ENCODE measurements at places on chromosomes 1 and 21. TPM values are rescaled to one million over a fixed set of nuclear protein-coding genes. Genes with fewer than 3 reads are reported as not detected.
A peak's percentile ranks its signal among the peaks of the same experiment; 100 is the strongest.

The KCNK2 gene
- total RNA-seq: 161 TPM

The PDC gene
- not detected for total RNA-seq

The GNG4 gene
- under 0.01 TPM for total RNA-seq

The LCK gene
- 0.29 TPM for total RNA-seq

The TRIM17 gene
- total RNA-seq: under 0.01 TPM

The ELF3 gene
- under 0.01 TPM for total RNA-seq

The MATN1 gene
- under 0.01 TPM for total RNA-seq

The CHI3L2 gene
- 2.4 TPM for total RNA-seq

The FBLIM1 gene
- 108 TPM for total RNA-seq

The PRKAA2 gene
- total RNA-seq: 0.88 TPM

The PGBD5 gene
- 0.29 TPM for total RNA-seq

GRCh38 chr1:23475134-23475628, 8.8 kb downstream of the ASAP3 start:
- no peaks in the 10 kb centered on the region for H3K36me3 ChIP-seq
- H3K27ac ChIP-seq: peak overlapping the region; percentile 77
- no peaks in the 10 kb centered on the region for H3K27me3 ChIP-seq
- peak overlapping the region; percentile 18 for H3K4me3 ChIP-seq

DNA sequence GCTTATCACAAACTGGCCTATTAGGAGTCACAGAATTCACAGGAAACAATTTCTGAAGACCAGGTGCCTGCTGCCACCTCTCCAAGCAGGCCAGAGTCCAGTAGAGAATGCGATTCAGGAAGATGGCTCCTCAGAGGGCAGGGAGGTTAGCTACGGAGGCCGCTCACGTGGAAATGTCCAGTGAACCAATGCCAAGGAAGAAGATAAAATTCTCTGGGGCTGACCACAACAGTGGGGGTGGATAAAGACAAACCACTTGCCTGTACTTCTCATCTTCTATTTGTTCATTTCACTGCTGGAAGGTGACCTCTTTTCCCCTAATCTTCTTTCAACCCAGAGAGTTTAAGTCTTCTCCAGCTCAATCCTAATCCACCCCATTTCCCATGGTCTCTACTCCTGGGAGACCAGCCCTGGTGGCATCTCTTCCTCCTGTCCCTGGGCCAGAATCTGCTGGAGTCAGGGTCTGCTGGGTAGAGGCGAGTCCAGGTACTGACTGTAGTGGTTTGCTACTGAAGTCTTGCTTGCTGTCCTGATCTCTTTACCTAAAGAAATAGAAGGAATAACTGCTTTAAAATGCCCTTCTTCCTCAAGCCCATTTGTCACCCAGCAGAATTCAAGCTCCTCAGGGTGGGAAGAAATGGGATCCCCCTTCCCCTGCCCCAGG, 3.2 kb downstream of the PSRC1 start:
- peaks cover 18% of the 10 kb centered on the region for H3K36me3 ChIP-seq
- H3K27ac ChIP-seq: no peak overlapping the region
- H3K4me3 ChIP-seq: no peak overlapping the region
- peak; percentile 65 for DNase-seq

- no peak overlapping the region for H3K27ac ChIP-seq
- no peak overlapping the region for H3K4me3 ChIP-seq
- no peaks in the 10 kb centered on the region for H3K36me3 ChIP-seq
- H3K4me1 ChIP-seq: peaks cover 9% of the 10 kb centered on the region
Observed at GRCh38 chr1:225484657-225485214, 56.9 kb upstream of the LBR start.

- H3K27me3 ChIP-seq: peaks cover 1% of the 10 kb centered on the region
- H3K4me3 ChIP-seq: no peak overlapping the region
- H3K27ac ChIP-seq: no peak overlapping the region
- no peaks in the 10 kb centered on the region for H3K36me3 ChIP-seq
- no peak for DNase-seq
- peaks cover 16% of the 10 kb centered on the region for H3K4me1 ChIP-seq
Observed at GRCh38 chr1:206656936-206657335, 21.6 kb downstream of the DYRK3 start.

DNA sequence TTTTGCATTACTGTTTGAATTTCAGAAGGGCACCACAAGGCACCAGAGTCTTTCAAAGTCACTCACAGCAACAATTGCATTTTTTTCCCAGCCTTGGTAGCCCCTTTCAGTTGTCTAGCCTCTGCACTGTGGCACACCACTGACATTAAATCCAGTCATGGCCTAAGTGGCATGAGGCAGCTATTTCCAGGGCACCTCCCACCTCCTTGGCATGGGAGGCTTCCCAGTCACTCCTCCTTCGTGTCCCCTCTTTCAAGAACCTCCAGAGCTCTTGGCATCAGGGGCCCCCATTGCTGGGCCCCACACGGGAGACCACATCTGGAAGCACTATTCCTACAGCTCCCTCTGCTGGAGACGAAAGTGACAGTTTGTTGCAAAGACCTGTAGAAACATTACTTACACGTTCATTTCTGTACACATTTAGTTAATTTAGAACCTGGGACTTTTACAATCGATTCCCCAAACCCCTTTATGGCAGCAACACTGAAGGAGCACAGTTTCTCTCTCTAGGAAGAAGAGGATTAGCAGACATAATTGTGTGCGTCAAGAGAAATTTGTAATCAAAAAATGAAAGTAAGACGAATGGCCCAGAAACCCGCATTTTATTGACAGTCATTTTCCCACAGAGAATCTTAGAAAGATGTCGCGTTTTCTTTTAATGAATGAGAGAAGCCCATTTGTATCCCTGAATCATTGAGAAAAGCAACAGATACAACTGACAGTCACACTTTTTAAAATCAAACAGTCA, 5.7 kb upstream of the CHD5 start:
- no peaks in the 10 kb centered on the region for H3K4me1 ChIP-seq
- H3K27me3 ChIP-seq: peaks cover 11% of the 10 kb centered on the region
- H3K27ac ChIP-seq: no peak overlapping the region
- no peak overlapping the region for H3K4me3 ChIP-seq
- peak; percentile 68 for DNase-seq

DNA sequence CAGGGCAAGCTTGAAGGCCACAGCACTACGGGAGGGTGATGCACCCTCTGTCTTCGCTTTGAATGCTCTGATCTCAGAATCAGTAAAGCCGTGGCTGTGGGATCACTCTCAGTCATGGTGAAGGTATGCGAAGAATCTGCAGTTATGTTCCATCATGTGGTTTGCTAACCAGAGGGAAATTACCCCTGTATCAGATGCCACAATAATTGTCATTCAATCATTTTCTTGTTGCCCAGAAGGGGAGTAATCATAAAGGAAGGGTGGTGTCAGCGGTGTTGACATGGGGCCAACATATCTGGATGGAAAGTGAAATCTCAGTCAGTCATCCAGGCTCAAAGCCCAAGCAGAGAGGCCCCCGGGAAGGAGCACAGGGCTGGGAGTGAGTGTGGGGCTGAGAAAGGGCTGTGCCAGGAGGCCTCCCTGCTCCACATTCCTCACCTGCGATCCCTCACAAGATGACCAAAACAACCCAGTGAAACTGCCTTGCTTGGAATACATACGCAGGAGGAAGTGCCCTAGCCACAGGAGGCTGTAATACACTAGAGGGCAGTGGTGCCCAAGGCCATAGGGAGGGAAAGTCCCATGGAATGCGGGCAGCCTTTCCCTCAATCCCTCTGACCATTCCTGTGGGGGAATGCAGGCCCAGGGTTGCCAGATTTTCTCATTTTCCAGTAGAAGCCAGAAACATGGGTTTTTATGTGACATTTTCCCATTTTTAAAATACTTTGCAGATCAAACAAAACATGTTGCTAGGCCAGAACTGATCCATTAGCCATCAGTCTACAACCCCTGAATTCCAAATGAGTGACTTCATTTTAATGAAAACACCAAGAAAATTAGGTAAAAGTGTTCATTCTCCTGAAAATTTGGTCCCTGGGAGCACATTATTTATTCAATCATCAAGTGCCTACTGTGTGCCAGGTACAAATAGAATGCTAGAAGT, 95.7 kb upstream of the VANGL1 start:
- H3K36me3 ChIP-seq: no peaks in the 10 kb centered on the region
- peak; percentile 84 for DNase-seq
- no peaks in the 10 kb centered on the region for H3K27me3 ChIP-seq
- peak overlapping the region; percentile 94 for H3K27ac ChIP-seq
- H3K4me1 ChIP-seq: peaks cover 30% of the 10 kb centered on the region

GRCh38 chr1:111735858-111736544, 3.2 kb downstream of the INKA2 start:
- DNase-seq: no peak
- H3K27me3 ChIP-seq: no peaks in the 10 kb centered on the region
- H3K36me3 ChIP-seq: peaks cover 3% of the 10 kb centered on the region
- H3K4me1 ChIP-seq: peaks cover 62% of the 10 kb centered on the region
- H3K4me3 ChIP-seq: no peak overlapping the region

DNA sequence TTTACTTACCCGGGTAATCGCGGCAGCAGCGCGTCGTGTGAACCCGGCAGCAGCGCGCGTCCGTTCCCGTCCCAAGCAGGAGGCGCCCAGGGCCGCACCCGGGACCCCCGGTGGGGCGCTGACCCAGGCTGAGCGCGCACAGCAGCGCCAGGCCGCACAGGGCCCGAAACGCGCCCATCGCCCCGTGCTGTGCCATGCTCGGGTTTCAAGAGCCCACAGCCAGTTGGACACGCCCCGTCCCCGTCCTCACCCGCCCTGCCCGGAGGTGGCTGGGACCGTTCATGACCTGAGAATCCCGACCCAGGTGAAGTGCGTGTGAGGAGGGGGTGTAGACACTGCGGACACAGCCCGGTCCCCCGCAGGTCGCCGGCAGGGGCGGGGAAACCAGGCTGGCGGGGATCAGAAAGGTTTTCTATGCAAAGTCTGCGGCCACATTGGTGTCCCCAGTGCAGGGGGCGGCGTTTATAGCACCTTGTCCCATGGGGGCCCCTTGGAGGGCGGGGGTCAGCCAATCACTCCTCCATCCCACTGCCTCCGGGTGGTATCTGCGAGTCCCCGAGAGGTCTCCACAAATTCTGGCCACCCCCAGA, at the start of gene TNFRSF18:
Gene TNFRSF18 (minus strand): TSS at position 217 of the 590 bp plus-strand sequence. CDS start 21 bp downstream, at position 196.
- H3K36me3 ChIP-seq: no peaks in the 10 kb centered on the region
- peaks cover 13% of the 10 kb centered on the region for H3K4me1 ChIP-seq
- peak within 1 kb of the TSS; percentile 22 for H3K4me3 ChIP-seq
- peaks cover 11% of the 10 kb centered on the region for H3K27me3 ChIP-seq
- peak; percentile 92 for DNase-seq

GRCh38 chr1:119885903-119886783, 10.2 kb downstream of the ADAM30 start:
- DNase-seq: peak; percentile 27
- H3K27ac ChIP-seq: no peak overlapping the region
- H3K27me3 ChIP-seq: no peaks in the 10 kb centered on the region
- no peak overlapping the region for H3K4me3 ChIP-seq
- H3K36me3 ChIP-seq: no peaks in the 10 kb centered on the region
- H3K4me1 ChIP-seq: peaks cover 11% of the 10 kb centered on the region

GRCh38 chr1:219441884-219442283, 171.0 kb downstream of the ZC3H11B start:
- H3K4me1 ChIP-seq: peaks cover 24% of the 10 kb centered on the region
- no peaks in the 10 kb centered on the region for H3K36me3 ChIP-seq
- DNase-seq: no peak
- no peaks in the 10 kb centered on the region for H3K27me3 ChIP-seq
- peak overlapping the region; percentile 56 for H3K27ac ChIP-seq

- DNase-seq: no peak
- H3K27me3 ChIP-seq: no peaks in the 10 kb centered on the region
- H3K4me1 ChIP-seq: peaks cover 14% of the 10 kb centered on the region
- no peak overlapping the region for H3K4me3 ChIP-seq
- H3K27ac ChIP-seq: peak overlapping the region; percentile 4
Observed at GRCh38 chr1:230215031-230215430, 148.0 kb downstream of the GALNT2 start.

DNA sequence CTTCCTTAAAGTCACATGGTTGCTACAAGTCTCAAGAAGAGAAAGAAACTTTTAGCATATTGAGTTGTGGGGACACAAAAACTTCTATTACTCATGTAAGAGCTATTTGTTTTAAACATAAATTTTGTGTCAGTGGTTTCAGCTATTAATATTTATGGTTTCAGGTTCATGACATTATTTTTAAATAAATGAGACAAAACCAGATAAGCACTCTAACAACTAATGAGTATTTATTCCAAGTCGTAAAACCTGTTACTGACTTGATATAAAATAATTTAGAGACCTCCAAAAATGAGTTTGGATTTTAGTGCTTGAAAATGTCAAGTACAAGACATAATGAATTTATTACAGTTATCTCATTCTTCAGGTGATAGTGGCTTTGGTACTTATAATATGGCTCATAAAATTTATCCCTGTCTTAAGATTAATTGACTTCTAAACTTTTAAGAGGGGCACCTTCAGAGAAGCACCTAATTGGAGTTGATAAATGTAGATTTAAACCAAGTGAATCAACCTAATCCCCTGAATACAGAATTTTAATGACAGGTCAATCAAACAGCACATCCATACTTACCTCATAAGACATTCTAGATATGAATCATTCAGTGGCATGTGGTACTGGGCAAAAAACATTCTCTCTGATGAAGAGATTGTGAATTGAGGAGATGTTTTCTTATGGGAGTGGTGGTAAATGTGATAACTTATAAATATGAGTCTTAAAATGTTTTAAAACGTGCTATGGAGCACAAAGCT, 167.7 kb upstream of the PTGFR start:
- no peak overlapping the region for H3K4me3 ChIP-seq
- no peaks in the 10 kb centered on the region for H3K36me3 ChIP-seq
- H3K27ac ChIP-seq: no peak overlapping the region
- no peak for DNase-seq
- H3K4me1 ChIP-seq: peaks cover 8% of the 10 kb centered on the region
- no peaks in the 10 kb centered on the region for H3K27me3 ChIP-seq

DNA sequence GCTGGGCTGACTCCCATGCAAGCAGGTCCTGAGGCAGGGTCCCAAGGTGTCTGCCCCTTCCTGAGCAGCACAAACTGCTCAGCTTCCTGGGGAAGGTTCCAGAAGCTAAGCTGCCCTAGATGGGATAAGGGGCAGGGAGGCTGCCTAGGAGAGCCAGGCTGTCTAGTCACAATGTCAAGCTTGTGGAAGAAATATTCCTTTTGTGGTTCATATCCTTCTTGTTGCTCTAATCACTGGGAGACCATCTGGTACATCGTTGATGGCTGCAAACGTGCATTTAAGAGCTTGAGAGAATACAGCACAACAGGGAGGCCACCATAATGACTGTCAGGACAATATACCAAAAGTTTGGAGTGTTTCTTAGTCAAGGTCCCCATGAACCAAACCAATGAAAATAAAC, 67.4 kb downstream of the SLC16A1 start:
- H3K36me3 ChIP-seq: no peaks in the 10 kb centered on the region
- peaks cover 4% of the 10 kb centered on the region for H3K4me1 ChIP-seq
- no peak overlapping the region for H3K27ac ChIP-seq
- no peak overlapping the region for H3K4me3 ChIP-seq
- DNase-seq: no peak

GRCh38 chr1:232707142-232707541, 77.2 kb upstream of the SIPA1L2 start:
- no peaks in the 10 kb centered on the region for H3K36me3 ChIP-seq
- H3K4me1 ChIP-seq: peaks cover 9% of the 10 kb centered on the region
- no peak for DNase-seq
- no peak overlapping the region for H3K4me3 ChIP-seq
- H3K27me3 ChIP-seq: no peaks in the 10 kb centered on the region
